GM20000 (cell line): ENCODE measurements at places on chromosomes 5 and 9.

GRCh38 chr9:131304676-131305355 lies 15.3 kb downstream of the PLPP7 start:
- DNase-seq: no peak

DNA sequence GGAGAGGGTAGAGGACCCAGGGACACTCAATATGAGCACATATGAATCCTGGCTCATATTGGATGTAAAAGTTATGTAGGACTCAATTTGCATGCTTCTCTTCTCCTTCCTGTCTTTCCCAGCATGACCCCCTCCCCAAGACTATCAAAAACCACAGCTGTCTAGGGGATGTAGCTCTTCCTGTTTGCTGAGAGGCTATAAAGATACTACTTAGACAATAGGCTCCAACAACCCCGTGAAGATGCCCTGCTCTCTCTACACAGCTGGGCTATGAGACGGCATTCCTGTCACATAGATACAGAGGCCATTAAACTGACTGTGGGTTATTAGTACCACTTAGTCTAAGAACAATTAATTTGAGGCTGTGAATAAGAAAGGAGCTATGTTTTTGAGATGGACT lies 56.5 kb upstream of the PCSK1 start:
- DNase-seq: no peak

- DNase-seq: no peak
These were observed 219.8 kb downstream of the SLIT3 start for GRCh38 chr5:169081000-169081724.

DNA sequence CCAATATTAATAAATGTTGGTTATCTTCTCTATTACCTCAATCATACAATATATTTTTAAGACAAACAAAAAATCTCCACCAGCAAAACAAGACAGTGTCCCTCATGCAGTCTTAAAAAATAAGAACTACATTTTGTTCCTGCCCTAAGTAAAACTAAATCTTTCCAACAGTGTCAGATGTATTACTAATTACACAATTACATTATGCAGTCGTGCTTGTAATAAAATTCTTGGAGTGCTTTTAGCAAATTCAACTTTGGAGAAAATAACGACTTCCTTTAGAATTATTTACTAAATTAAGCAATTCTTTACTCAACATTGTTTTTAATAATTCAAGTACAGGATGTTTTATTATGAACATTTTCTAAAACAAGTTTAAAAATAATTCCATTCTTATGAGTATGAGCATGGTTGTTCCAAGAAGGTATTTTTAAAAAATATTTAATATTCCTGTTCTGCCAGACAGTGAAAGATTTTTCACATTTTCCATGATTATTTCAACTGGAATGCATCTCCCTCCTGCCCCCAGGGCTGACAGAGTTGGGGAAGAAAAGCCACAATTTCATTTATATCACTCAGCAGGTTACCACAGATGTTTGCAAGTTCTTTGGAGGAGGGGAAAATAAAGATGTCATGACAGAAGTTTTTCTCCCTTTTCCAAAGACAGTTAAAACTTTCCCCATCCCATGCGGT lies 137.9 kb downstream of the FAM114A2 start:
- DNase-seq: no peak

GRCh38 chr5:33857037-33857436 lies 34.8 kb downstream of the ADAMTS12 start:
- DNase-seq: no peak

GRCh38 chr9:126611193-126611591 lies 2.5 kb upstream of the LMX1B start:
- no peak for DNase-seq

DNA sequence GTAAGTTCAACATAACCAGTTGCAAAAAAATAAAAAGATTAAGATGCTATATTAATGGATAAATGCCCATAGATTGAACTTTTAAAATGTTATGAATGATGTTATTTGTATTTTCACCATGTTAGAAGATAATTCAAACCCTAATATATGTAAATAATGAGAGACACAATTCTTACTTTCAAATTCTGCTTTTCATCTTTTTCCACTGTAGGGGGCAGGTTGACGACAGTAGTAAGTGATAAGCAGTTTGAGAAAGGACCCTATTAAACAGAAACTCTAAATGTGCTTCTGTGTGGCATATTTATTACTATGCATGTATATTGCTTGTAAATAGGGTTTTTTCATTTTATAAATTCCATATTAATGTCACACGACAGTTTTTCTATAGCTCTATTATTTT lies 591.1 kb downstream of the SEMA5A start:
- DNase-seq: no peak

- peak; percentile 23 for DNase-seq
These were observed 16.5 kb upstream of the NRARP start for GRCh38 chr9:137318602-137319001.

GRCh38 chr5:155015239-155015638 lies 1.7 kb downstream of the KIF4B start:
- no peak for DNase-seq

- no peak for DNase-seq
These were observed 101.2 kb downstream of the MSX2 start for GRCh38 chr5:174825587-174825986.

- DNase-seq: no peak
These were observed 185.0 kb downstream of the SEMA6A start for GRCh38 chr5:116389601-116390000.

- DNase-seq: no peak
These were observed 50.9 kb downstream of the GPR107 start for GRCh38 chr9:130104491-130105193.

DNA sequence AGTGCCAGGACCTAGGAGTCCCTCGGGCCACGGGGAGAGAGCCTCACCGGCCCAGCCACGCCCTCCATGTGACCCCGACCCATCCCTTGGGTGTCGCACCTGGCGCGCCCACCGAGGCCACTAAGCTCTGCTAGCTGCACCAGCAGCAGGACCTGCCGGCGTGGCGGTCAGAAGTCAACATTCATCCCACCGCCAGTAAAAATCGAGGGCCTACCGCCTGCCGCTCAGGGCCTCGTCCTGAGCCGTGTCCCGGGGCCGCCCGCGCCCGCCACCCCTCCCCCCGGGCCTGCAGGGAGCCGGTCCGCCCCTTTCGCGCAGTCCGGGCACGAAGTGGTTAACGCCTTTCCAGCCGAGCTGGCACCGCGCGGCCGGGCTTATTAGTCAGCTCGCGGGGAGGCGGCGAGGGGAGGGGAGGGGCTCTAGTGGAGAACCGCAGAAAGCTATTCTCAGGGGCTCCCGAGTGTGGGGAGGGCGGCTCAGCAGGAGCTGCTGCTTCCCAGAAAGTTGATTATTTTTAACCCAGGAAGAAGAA lies 124.4 kb downstream of the C9orf50 start:
- DNase-seq: peak; percentile 60

DNA sequence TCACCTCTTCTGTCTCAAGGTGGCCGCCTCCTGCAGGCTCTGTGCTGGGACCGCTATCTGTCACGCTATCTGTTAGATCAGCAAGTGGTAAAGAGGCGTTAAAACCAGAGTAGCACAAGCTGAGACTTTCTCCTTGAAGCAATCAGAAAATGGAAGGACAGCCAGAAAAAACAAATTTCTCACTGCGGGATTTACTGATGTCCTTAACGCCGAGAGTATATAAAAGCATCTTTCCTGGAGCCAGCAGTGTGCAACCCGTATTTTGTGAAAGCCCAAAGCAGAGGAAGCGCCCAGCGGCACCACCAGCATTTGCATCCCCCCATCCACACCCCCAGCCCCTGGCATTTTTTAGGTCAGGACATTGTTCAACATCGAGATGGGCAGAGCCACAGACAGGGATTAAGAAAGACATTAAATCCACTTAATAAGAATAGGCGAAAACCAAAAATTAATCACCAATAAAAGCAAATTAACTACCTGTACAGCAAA lies 48.6 kb downstream of the DUSP1 start:
- DNase-seq: no peak

- DNase-seq: no peak
These were observed 6.6 kb upstream of the CNOT6 start for GRCh38 chr5:180487556-180487955.

DNA sequence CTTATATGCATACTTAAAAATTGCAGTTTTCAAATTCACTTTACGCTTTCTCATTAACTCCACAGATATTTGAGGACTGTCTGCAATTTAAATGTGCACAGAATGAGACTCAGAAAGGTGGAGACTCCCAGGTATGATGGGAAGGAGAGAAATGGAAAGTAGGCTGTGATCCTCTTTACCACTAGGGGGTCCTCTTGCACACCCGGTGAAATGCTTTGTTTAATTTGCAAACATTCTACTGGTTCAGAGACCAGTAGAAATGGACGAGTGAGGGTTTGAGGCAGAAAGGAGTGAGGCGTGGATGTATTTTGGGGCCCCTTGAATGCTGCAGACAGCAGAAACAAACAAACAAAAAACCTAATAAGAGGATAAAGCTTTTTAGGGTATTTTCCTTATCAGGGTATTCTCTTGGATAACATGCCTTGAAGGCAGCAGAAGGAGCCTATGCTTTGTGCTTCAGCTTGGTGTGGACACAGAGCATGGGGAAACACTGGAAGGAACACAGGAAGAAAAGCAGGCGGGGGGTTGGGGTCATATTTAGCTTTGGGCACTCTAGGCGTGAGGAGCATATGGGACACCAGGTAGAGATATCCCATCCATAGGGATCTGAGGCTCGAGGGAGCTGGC lies 410.1 kb downstream of the DMRT2 start:
- peak; percentile 59 for DNase-seq

GRCh38 chr5:154172785-154173184 lies 17.7 kb upstream of the GALNT10 start:
- no peak for DNase-seq

DNA sequence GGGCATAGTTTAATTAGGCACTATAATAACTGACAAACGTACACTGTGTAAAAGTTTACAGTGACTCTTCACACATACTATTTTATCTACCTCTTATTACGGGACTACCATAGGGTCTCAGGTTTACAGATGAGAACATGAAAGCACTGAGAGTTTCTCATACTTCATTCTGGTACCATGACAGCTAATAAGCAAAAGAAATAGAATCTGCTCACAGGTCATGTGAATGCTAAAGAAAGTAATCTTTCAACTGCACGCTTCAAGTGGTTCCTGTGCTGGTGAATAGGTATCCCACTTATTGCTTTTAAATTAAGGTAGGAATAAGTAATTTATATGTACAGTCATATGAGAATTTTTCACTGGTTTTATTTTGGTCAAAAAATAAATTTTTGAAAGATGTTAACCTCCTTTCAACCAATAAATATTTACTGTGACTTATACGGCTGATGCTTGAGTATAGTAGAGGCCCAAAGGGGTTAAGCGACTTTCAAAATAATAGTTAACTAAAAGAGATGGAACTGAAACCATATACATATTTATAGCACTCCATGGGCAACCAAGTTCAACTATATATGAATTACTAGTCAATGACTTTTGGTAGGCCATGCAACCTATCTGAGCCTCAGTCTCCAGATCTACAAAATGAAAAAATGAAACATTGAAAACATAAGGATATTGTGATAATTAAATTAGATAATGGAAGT lies 8.1 kb downstream of the CDKN2A start:
- DNase-seq: no peak

DNA sequence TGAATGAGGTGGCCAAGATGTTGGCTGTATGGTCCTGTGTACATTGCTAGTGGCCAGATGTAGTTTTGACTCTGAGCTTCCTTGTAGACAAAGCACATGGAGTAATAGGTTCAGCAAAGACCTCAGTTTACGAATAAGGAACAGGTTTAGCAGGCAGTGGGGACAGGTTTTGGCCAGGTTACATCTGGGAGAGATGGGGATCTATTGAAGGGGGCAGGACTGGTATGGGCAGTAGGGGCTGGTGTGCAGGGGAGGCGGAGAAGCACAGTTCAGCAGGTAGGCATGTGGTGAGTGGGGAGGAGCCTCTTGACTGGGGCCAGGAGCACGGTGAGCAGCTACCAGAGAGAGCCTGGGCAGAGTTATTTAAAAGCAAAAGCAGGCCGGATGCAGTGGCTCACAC lies 67.3 kb downstream of the PDZD2 start:
- DNase-seq: no peak

DNA sequence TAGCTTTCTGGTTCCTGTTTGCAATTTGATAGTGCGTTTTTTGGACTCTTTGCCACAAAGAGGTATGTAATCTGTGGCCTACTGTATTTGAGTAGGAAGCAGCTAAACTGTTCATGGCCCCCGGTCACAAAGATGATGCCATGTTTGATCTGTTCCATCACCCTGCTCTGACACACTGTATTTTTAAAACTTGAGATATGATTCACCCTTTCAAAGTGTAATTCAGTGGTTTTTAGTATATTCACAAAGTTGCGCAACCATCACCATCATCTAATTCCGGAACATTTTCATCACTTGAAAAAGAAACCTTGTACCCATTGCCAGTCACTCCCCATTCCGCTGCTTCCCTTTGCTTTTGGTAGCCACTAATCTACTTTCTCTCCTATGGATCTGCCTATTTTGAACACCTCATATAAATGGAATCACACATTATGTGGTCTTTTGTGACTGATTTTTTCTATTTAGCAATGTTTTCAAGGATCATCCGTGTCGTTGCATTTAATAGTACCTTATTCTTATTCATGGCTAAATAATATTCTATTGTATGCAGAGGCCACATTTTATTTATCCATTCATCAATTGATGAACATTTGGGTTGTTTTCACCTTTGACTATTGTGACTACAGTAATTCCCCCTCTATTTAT lies 141.6 kb downstream of the NR3C1 start:
- no peak for DNase-seq

GRCh38 chr9:111107141-111107540 lies 68.9 kb upstream of the LPAR1 start:
- no peak for DNase-seq

DNA sequence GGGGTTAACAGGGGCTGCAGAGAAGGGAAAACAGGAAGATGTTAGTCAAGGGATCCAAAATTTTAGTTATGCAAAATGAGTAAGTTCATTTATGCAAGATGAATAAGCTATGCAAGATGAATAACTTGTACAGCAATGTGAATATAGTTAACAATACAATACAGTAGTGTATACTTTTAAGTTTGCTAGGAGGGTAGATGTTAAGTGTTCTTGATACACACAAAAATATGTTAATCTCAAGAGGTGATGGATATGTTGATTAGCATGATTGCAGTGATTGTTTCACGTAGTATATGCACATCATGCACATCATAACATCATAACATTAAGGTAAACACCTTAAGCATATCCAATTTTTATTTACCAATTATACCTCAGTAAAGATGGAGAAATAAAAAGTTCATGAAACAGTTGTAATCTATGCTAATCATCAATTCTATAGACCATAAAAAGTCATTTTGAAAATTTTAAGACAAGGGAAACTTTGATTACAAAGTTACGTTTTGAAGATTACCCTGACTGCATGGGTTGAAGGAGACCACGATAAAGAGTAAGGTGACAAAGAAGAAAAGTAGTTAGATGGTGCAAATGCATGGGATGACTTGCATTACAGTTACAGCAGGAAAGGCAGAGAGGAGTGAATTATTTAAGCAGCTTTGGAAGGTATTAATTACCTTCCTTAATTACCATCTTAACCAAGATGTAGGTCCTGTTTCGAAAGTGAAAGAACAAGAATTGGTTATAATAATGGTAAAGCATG lies 31.4 kb downstream of the FAM174A start:
- no peak for DNase-seq
